Right ventricle myocardium superior (tissue), 1 donor: ENCODE measurements at places on chromosomes 16 and 17.

DNA sequence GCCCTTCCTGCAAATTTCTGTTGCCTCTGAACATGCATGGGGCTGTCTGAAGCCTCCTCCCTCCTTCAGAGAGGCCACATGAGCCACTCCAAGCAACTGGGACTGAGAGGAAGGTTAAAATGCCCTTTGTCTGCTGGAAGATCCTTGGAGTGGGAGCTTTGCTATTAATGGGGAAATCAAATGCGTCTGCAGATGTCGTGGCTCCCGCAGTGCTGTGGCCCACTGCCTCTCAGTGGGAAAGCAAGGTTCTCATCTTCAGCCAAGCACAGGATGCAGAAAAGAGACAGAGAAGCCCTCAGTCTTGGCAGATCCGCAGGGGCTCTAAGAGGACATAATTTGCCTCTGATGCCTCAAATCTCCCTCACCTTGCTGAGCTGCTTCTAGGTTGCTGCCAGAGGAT lies 34.8 kb downstream of the PEMT start:
- DNase-seq = no peak

DNA sequence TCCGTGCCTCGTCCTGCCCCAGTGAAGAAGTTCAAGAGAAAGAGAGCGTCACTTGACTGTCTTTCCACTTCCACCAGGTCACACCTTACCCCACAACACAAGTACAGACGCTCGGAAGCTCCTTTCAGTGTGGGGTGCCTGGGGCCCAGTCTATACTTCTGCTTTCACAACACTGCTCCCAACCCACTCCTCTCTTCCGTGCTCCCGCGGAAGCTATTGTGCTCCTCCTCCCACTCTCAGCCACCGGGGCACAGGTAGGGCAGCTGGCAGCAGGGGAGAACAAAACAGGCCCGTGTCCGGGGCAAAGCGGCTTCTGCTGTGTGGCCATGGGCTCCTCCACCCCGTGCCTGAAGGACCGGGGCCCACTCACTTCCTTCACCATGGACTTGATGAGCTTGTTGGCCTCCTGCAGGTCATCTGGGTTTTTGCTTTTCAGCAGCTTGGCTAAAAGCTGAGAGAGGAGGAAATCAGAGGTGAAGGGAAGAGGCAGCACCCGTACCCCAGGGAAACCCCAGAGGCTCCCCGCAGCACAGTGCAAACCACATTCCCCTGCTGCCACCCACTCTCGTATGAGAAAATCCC lies 18.9 kb downstream of the GGA3 start:
- no peak for DNase-seq

DNA sequence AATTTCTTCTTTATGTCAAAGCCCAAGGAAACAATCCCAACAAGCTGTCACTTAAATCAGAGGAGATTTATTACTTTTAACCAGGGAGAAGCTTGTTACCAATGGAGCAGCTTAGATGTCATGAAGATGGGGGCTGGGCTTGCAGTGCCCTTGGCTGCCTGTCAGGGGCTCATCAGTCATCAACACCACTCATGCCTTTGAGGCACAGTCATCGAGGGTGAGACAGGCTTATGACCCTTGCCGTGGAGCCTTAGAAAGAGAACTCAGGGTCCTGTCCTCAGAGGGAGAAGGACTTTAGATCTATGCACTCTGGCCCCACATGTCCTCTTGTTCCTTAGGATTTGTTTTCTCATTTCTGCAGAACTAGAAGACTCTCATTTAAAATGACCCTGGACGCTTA lies 318.3 kb downstream of the CBLN1 start:
- no peak for DNase-seq

- DNase-seq = no peak
These were observed 18.0 kb downstream of the TNRC6A start for GRCh38 chr16:24747441-24747840.

DNA sequence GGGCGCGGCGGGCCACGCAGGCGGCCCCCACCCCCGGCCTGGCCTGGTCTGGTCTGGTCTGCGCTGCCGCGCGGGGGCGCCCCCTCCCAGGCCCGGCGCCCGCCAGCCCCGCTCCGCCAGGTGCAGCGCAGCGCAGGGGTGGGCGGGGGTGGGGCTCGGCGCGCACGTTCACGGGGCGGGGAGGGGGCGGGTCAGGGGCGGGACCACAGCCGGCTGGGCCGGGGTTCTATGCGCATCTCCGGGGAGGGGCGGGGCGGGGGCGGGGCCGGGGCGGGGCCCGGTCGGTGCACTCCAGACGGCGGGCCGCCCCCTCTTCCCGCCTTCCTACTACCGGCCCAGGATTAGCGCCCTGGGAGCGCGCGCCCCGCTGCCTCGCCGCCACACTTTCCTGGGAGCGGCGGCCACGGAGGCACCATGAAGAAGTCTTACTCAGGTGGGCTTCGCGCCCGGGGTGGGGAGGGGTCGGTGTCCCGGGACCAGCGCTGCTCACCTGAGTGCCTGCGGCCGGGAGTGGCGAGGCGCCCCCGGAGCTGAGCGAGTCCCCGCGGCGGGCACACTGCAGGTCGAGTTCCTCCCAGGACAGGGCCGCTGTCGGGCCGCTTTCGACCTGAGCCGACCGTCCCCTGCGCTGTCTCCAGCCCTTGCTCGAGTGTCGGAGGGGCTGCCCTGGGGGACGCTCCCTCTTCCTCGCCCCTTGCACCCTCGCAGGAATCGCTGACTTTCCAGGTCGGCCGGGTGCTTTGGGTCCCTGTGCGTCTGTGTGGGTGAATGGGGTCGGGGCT lies 140.5 kb downstream of the SEC14L1 start:
- DNase-seq = peak; percentile 59

DNA sequence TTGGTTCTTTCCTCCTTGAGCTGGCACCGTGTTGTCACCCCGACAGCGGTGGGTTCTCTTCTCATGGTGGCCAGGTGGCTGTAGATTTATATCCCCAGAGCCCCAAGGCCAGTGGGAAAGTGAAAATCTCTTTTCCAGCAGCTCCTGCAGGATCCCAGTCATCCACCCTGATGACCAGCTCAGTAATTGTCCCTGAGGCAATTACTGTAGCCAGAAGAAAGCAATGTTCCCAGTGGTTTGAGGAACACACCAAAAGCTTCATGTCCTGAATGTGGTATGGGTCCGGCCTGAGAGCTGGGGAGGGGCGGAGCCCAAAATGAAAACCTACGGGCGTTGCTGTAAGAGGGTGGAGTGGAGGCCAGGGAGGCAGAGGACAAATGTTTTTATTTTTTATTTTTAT lies 69.0 kb downstream of the WSB1 start:
- no peak for DNase-seq
